ENCODE measurements at places on chromosomes 7 and 10.

- no peak for DNase-seq
Observed at GRCh38 chr10:88651101-88651551, 13.1 kb upstream of the LIPF start.

GRCh38 chr7:154387252-154387651 lies 335.1 kb downstream of the DPP6 start:
- DNase-seq, result no peak

DNA sequence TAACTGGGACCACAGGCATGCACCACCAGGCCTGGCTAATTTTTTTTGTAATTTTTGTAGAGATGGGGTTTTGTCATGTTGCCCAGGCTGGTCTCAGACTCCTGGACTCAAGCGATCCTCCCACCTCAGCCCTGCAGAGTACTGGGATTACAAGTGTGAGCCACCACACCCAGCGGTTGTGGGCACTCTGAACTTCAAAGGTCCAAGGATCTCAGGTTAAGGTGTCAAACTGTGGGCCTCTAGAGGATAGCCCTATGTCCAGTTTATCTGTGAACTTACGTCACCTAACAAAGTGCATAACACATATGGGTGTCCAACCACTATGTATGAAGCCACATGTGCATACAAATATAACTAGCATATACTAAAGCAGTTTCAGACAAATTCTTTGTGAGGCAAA lies 3.2 kb upstream of the IL2RA start:
- DNase-seq, result no peak

- no peak for DNase-seq
Observed at GRCh38 chr10:92328993-92329392, 38.0 kb downstream of the MARCHF5 start.

DNA sequence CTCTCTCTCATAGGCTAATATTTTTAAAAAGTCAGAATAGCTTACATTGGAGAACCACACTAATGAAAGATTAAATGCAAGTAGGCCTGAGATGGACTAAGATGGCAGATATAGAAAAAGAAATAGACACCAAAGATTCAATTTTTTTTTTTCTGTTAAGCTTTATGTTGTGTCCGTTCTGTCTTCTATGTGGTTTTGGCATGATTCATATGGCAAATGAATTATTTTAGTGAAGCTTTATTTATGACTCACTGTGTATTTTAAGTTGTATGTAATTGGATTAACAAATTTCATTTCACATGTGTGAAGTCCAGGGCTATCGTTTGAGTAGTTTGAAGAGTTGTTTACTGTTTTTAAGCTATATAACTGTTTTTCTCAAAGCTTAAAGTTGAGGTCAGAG lies 214.8 kb downstream of the CAMK1D start:
- DNase-seq, result no peak

- no peak for DNase-seq
Observed at GRCh38 chr7:154388412-154388811, 336.2 kb downstream of the DPP6 start.

GRCh38 chr7:23212841-23213240 lies 31.0 kb downstream of the NUP42 start:
- DNase-seq, result no peak

DNA sequence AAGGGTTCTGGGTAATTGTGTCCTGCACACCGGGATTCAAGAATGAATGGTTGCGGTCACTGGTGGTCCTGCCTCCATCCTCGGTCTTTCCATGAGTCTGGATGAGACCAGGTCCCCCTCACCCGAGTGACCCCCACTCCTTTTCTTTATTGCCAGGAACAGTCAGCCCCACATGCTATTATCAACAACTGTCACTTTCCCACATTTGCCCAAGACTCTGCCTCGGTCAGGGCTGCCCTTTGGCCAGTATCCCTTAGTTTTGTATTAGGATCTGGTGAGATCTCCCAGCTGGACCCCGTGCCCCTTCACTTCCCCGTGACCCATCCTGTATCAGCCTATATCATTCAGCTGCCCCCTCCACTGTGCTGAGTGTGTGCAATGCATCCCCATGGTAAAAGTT lies 288.3 kb downstream of the ADARB2 start:
- no peak for DNase-seq

- no peak for DNase-seq
Observed at GRCh38 chr7:84363741-84364140, 169.2 kb upstream of the SEMA3A start.

- DNase-seq, result no peak
Observed at GRCh38 chr7:2729893-2730716, 42.1 kb downstream of the AMZ1 start.

- DNase-seq, result no peak
Observed at GRCh38 chr10:60172363-60172990, 217.2 kb downstream of the ANK3 start.

DNA sequence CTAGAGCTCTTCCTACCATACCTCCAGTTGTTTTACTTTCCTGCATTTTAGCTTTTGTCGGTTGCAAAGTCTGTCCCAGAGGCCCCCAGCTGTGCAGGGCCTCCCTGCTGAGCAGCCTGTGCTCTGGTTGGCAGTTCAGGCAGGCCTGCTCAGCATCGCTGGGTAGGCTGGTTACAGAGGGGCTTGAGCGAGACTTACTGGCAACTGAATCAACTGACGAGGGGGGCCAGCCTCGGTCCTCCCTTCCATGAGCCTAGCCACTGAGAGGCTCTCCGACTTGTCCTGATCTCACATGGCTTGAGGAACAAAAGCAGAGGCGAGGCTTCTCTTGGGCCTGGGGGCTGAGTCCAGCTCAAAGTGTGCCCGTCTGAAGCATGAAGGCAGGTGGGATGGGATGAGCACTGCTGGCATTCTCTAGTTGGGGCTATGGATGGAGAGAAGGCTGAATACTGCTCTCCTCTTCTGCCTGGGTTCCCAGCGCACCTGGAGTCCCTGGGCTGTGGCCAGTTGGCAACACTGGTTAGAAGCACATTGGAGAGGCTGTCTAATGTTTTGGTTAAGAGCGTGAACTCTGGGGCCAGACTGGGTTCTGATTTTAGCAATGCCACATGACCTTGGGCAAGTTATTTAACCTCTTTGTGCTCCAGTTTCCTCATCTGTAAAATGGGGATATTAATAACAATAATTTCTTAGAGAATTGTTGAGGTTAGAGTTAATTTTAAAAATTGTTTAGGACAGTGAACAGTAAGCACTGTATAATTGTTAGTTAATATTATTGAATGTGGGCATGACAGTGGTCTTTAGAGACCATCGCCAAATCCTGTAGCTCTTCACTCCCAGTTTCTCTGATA lies 6.9 kb upstream of the SFRP5 start:
- no peak for DNase-seq

- no peak for DNase-seq
Observed at GRCh38 chr10:55062349-55062748, 261.3 kb upstream of the PCDH15 start.

GRCh38 chr10:34319197-34319846 lies 495.8 kb downstream of the PARD3 start:
- no peak for DNase-seq

DNA sequence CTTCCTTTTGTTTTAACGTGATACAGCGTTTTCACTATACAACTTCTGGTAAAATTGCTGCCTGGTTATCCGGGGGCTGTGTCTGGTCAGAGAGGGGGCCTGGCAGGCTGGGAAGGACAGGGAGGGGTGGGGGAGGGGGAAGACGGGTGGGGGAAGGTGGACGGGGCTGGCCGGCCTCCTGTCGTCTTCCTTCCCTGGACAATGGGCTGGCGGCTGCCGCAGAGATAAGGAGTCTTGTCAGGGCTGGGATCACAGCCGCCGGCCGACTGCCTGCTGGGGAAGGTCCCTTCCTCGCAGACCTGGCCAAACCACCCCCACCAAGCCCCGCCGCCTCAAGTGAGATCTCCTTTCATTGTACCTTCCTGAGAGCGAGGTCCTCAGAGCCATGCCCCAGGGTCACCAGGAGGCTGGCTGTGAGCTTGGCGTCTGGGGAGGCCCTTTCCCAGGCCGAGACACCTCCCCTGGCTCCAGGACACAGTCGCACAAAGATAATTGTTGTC lies 151.2 kb upstream of the TNRC18 start:
- DNase-seq, result no peak

GRCh38 chr7:49497471-49497870 lies 276.0 kb upstream of the VWC2 start:
- DNase-seq, result no peak

- DNase-seq, result no peak
Observed at GRCh38 chr7:20176578-20177242, 40.5 kb downstream of the MACC1 start.

- DNase-seq, result no peak
Observed at GRCh38 chr7:139192014-139192706, 38.9 kb upstream of the UBN2 start.

GRCh38 chr7:112009081-112009480 lies 197.1 kb downstream of the DOCK4 start:
- DNase-seq, result no peak

DNA sequence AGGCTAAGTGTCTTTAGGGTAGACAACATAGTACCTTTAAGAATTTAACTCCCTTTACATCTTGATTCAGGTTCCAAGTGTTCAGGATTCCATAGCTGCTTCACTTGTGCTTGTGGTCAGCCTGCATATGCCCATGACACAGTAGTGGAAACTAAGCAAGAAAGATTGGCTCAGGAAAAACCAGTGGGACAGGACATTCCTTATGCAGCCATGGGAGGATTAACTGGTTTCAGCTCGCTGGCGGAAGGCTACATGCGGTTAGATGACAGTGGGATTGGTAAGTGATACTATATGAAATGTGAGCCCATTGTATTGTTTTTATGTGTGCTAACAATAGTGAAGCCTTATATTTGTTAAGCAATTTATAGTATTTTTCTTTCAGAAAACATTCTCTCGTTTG lies 11.3 kb downstream of the FAM221A start:
- DNase-seq, result no peak

- no peak for DNase-seq
Observed at GRCh38 chr10:84902553-84902952, 574.2 kb downstream of the CCSER2 start.

GRCh38 chr10:120429395-120429794 lies 27.6 kb upstream of the PLPP4 start:
- no peak for DNase-seq

GRCh38 chr7:155953781-155954549 lies 141.7 kb upstream of the SHH start:
- DNase-seq, result no peak

GRCh38 chr10:69224862-69225657 lies 4.9 kb downstream of the HKDC1 start:
- no peak for DNase-seq

DNA sequence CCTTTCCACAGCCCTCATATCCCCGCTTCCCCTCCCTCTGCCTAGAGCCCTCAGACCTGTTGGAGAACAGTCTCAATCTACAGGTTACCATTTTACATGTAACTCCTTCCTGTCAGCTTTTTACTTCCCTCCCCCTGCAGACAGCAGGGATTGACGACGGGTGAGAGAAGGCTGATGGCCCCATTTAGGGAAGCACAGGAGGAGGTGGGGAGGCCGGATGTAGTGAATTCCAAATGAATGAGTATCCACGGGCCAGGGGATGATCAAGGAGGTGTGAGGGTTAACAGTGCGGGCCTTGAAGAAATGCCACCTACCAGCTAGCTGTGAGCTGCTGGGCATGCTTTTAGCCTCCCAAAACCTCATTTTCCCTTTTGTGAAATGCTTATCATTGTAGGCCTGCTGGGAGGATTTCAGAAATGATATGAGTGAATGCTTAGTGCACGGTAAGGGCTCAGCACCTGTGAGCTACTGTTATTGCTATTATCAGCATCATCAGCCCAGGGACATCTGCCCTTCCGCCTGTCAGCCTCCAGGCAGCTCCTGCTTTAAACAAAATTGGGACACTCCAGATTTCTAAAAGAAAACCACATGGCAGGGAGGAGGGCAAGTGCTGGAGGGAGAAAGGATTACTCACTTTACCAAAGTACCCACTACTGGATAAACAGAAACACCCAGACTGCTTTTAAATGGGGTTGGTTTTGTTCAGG lies 6.5 kb upstream of the NANOS1 start:
- no peak for DNase-seq

DNA sequence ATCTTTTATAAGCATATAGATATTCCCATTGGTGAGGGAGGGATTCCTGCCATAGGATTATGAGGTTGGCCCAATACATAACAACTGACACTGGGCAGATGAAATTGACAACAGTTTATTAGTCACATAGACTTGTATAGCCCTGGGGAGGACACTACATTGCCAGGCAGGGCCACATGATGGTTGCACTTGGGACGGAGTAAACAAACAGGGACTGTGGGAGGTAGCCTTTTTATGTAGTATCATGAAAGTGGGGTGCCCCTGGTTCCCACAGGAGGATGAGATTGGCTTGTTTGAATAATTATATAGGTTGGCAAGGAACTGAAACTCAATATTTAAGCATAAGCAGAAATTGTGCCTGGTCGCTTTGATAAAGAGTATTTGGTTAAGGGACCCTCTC lies 23.5 kb downstream of the TRIM24 start:
- no peak for DNase-seq

GRCh38 chr7:31890766-31891165 lies 179.4 kb downstream of the PDE1C start:
- DNase-seq, result no peak

GRCh38 chr10:29648114-29648982 lies 13.6 kb upstream of the SVIL start:
- DNase-seq, result no peak

DNA sequence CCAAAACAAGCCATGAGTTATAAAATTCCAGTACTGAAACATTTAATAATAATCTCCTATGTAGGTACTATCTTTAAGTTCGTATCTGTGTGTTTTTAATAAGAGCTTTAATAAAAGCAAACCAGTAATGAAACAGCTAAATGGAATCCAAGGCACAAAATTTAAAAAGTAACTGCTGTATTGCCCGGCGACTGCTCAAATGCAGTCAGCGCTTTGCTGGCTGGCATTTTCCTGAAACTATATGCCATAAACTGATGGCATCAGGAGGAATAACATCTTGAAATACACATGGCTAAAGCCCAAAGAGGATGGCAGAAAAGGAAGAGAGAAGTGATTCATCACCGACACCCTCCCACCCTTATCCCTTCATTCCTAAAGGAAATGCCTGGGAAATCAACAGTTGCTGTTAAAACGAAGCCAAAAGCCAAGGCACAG lies 133.1 kb downstream of the CUBN start:
- no peak for DNase-seq

DNA sequence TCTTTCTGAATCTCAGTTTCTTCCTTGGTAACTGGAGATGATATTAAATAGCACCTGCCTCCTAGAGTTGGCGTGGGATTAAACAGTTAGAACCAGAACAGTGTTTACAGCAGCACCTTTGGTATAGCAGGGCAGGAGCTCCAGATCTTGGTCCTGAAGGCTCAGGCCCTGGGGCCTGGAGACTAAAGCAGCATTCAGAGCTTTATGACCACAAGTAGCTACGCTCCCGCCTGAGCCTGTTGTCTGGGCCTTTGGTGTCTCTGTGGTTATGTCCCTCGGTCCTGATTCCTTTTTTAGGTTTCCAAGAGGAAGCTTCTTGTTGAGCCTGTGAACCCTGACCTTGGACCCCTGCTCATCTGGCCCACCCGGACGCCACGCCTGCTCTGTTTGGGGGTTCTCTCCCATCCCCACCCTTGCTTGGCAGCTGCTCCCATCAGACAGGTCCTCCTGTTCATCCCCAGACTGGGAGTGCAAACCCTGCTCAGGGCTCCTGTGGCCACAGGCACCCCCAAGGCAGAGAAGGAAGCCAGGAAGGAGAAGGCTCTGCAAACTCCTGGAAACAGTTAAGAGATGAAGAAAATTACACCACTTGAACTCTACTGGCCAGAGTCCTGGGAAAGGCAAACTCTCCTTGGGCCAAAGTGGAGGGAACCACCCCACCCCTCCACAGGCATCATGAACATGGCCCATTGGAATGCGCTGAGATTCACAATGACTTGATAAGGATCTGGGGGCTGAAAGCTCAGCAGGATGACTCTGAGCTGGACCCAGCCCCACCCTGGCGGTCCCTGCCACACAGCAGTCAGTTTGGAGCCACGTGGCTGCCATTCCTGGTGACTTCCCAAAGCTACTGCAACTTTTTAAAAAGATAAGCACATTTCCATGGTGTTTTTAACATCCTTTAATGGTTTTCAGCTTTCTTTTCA lies 50.1 kb upstream of the TMEM72 start:
- DNase-seq, result no peak
